HCT116 (cell line): ENCODE measurements at places on chromosomes 6 and 20. TPM values are rescaled to one million over a fixed set of nuclear protein-coding genes. Genes with fewer than 3 reads are reported as not detected.

RIPPLY2 gene
- total RNA-seq = not detected

DNA sequence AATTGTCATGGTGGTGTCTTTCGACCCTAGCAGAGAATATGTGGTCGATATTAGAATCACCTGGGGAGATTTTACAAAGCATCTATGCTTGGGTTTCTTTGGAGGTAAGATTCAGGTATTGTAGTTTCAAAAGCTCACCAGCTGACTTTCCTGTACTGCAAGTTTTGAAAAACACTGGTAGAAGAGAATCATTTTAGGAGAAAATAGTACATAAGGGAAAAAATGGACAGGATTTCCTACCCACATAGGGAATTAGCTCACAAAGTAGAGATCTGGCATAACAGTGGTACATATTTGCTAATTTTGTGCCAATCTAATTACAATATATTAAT is 27.4 kb upstream of the ABT1 start:
- DNase-seq = no peak

DNA sequence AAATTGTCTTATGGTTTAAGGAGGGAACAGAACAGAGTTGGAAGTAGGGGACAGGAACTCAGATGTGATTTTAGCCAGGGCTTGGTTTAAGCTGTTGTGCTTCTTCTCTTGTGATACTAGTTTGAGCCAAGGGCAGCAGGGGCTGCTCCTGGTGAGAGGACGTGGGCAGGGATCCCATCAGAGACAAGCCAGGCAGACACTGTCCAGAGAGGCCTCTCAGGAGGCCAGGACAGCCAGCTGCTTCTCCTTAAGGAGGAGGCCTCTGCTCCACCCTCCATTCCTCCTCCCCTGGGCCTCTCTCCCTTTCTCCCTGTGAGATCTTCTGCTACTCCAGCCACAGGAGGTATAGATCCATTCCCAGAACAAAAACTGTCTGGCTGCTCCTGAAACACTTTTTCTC is 108.4 kb upstream of the MLN start:
- DNase-seq = no peak

- DNase-seq = no peak
Measured at GRCh38 chr6:101543796-101544195, 150.3 kb downstream of the GRIK2 start.

GRCh38 chr6:15547400-15547799 is 115.4 kb downstream of the DTNBP1 start:
- no peak for DNase-seq

GRCh38 chr6:91719414-91719813 is 1132.5 kb upstream of the MAP3K7 start:
- DNase-seq = no peak

- DNase-seq = no peak
Measured at GRCh38 chr6:73455865-73456629, 4.0 kb upstream of the CGAS start.

- DNase-seq = no peak
Measured at GRCh38 chr20:63703471-63703975, 4.3 kb downstream of the ARFRP1 start.

DNA sequence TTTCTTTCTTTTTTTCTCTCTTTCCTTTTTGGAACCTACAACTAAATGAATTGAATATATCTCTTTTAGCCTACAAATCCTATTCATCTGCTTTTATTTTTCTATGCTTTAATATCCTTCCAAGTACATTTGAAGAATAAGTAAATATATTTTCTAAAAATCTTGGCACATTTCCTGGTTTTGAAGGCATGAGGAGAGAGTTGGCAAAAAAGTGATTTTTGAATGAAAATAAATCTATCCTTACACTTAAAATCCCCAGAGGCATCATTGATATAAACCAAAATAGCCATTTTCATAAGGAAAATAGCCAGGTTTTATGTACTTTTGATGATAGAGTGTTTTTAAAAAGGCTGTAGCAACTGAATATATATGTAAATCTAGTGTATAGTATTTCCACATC is 69.0 kb downstream of the SAMD5 start:
- no peak for DNase-seq

DNA sequence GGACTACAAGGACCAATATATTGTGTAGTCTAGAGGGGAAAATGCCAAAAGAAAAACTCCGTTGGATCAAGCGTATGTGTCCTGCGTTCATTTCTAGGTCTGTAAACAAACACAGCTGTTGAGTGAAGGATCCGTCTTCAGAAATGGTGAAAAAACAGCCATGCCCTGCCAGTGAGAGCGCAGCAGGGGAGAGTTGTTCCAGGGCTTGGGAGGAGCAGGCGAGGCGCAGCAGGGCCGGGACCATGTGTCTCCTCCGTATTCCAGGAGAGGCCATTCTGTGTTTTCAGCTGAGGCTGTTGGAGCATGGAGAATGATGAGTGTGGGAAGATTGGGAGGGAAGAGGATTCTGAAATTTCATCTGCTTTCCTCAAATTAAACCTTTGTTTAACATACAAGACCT is 38.0 kb downstream of the BMP6 start:
- DNase-seq = no peak

- DNase-seq = no peak
Measured at GRCh38 chr6:47698342-47698787, at the start of gene ADGRF4. Gene ADGRF4, plus strand, starts transcription at chr6:47698580. Its CDS starts 8,666 bp downstream, at chr6:47707246.

C20orf204 gene
- 2.5 TPM for total RNA-seq

GRCh38 chr6:8268156-8268555 is 165.8 kb upstream of the EEF1E1 start:
- DNase-seq = no peak

C20orf202 gene
- total RNA-seq = not detected

DNA sequence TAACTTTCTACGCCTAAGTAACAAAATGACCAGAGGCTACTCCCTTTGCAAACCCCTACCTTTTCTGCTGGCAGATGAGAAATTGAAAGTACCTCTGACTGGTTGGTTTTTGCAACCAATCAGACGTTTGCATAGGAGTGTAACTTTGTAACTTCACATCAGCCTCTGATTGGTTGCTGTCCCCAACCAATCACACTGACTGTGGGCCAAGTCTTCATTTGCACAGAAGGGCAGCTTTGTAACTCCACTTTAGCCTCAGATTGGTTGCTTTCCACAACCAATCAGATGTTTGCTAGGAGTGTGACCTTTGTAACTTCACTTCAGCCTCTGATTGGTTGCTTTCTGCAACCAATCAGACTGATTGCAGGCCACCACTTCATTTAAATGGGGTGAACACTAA is 89.1 kb downstream of the ME1 start:
- no peak for DNase-seq

DNA sequence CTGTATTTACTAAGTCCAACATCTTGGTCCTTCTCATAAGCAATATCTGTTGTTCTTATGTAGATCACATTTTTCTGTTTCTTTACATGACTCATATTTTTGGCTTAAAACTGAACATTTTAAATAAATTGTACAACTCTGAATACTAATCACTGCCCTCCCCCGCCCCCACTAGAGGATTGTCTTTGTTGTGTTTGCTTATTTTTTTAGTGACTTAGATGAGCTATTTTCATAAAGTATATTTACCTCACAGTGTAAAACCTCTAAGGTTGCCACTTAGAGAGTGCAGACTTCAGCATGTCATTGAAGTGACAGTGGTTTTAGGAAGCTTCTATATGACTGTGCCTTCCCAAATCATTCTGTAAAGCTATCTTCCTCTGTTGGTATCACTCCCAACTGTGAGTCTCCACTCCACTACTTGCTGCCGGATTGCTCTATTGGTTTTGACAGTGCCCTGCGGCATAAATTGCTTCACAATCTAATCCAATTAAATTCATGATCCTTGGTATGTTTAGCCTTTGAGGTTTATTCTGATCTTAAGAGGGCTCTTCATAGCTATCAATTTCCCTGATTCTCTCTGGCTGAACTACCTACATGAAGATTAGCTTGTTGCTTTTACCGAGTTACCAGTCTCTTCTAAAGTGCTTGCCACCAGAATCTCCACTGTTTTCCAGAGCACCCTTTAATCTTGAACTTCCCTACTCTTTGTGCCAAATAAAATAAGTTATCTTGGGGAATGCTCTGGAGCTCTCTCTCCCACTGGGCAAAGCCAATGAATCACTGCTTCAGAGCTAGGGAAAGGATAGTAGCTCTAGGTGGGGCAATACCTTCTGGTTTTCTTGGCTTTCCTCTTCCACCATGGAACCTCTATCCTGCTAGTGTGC is 33.0 kb downstream of the SPTLC3 start:
- DNase-seq = no peak

ANKRD6 gene
- 9.9 TPM for total RNA-seq

DNA sequence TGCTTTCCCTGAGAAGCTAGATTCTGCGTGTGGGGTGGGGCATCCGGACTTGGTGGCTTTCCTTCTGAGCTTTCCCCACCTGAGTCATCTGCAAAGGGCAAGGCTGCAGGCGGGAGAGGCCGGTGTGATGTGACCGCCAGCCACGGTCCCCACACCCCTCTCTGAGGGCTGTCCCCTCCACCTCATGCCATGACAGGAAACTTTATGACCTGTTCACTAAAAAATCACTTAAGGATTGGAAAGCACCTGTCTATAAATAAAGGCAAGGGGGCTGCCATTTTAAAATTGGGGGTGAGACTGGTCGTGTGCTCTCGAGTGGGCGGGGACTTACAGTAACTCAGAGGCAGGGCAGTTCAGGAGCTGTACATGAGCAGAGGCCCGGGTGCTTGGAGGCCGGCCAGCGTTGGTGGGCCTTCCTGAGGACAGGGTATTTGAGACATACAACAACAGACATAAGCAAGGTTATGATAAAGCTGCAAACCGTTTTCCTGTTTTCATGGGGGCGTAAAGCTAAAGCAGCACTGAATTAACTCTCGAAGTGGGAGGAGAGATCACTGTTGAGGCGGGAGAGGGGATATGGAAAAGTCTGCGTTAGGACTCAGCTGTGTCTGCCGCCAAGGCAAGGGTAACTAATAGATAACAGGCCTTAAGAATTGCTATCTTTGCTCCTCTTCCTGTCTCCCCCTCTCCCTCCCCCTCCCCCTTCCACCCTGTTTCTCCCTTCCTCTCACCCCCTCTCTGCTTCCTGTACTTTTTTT is 16.1 kb upstream of the SERPINB1 start:
- DNase-seq = peak; percentile 94

DNA sequence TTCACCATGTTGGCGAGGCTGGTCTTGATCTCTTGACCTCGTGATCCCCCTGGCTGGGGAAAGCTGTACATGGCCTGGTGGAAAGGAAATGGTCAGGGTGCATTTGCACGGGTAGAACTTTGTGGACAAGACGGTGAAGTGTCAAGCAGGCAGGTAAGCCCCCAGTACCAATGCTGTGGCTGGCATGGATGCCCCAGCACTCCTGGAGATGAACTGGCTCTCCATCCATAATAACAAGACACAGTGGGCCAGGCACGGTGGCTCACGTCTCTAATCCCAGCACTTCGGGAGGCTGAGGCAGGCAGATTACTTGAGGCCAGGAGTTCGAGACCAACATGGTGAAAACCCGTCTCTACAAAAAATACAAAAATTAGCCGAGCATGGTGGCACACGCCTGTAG is 37.3 kb upstream of the TMEM181 start:
- DNase-seq = no peak

CST2 gene
- total RNA-seq = not detected

- DNase-seq = peak; percentile 86
Measured at GRCh38 chr20:35541783-35542662, at the start of gene ERGIC3. Gene ERGIC3, plus strand, starts transcription at chr20:35542078. Its CDS starts 20 bp downstream, at chr20:35542098.

GRCh38 chr20:48192109-48192508 is 406.8 kb upstream of the SULF2 start:
- no peak for DNase-seq

DNA sequence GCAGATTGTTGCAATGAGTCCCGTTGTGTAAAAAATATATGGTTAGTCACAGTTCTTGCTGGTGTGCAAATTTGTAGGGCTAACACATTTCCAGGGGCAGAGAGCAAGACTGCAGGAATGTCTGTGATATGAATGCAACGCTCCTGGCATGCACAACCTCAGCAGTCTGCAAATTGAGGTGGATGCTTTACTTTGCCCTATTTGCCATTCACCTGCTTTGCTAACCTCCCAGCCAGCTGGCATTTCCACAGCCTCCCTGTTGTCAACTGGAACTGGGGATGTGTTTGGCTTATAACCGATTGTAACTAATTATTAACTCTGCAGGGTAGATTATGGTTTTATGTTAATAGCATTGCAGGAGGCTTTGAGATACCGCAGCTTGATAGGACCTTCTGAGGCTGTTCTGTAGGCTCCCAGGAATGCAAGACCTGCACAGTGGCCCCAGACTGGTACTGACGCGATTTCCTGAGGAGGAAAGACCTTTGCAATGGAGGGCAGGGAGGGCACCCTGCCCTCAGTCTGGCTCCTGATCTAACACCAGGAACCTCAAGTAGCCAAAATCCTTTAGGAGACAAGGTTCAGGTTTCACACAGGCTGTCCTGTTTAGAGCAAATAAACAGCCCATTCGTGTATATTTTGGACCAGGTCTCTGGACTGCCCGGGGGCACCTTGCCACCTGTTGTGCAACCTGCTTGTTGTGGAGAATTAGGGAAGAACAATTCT is 53.4 kb downstream of the EDN1 start:
- no peak for DNase-seq

GRCh38 chr6:25387483-25387882 is 108.3 kb downstream of the CARMIL1 start:
- no peak for DNase-seq

DNA sequence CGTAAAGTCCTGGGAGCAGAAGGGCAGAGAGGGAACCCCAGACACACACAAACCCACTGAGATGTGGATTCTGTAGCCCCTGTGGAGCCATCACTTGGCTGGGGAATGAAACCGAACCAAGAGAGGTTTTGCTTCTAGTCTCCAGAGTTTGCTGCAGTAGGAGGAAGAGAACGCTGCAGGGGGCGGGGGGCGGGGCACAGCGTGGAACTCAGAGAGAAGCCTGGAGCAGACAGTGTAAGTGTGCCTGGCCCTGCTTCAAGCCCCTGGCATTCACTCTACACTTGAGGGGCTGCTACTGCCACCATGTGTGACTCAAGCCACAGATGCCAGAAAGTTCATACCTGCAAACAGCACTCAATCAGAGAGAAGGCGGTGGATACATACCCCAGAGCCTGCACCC is 18.9 kb downstream of the GABRR1 start:
- DNase-seq = no peak

DNA sequence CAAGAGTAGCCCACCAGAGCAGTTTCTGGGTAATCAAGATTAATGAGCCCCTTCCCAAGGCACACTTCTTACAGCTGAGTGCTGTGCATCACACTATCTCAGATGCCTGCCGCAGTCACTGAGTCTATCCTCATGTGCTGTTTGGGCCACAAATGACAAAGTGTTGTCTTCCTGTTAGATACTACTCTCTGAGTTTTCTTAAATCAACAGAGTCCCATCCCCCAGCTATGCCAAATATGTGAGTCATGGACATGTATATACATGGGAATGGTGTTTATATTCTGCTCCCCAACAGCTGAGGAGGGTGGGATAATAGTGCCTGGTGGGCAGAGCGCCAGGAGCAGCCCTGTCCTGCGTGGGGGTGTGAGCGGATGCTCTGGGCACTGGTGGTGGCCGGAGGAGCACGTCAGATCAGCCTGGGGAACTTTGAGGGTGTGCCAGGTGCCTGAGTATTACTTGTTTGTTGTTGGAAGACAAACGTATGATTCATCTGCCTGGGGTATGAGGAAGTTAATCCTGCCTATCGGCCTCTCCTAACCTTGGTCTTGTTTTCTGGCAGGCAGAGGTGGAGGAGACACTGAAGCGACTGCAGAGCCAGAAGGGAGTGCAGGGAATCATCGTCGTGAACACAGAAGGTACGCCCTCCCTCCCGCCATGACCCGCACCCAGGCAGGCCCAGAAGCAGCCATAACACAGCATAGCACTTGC is 9.6 kb downstream of the DYNLRB1 start:
- peak; percentile 93 for DNase-seq

OR2H1 gene
- not detected for total RNA-seq

PROKR2 gene
- not detected for total RNA-seq

MYBL2 gene
- 92.1 TPM for total RNA-seq
